Large intestine (tissue), 12 donors: ENCODE measurements at places on chromosomes 13 and 19.

- no peak for DNase-seq
Measured at GRCh38 chr19:9673912-9674662, 813 bp downstream of the ZNF562 start.

- no peak for DNase-seq
Measured at GRCh38 chr13:72514146-72514545, 213.3 kb downstream of the MZT1 start.

GRCh38 chr13:20331949-20332348 is 99.8 kb upstream of the GJB6 start:
- DNase-seq = no peak

GRCh38 chr13:94708031-94708859 is 4.1 kb downstream of the SOX21 start:
- DNase-seq = no peak

GRCh38 chr13:113427562-113428468 is 25.5 kb downstream of the ADPRHL1 start:
- no peak for DNase-seq

DNA sequence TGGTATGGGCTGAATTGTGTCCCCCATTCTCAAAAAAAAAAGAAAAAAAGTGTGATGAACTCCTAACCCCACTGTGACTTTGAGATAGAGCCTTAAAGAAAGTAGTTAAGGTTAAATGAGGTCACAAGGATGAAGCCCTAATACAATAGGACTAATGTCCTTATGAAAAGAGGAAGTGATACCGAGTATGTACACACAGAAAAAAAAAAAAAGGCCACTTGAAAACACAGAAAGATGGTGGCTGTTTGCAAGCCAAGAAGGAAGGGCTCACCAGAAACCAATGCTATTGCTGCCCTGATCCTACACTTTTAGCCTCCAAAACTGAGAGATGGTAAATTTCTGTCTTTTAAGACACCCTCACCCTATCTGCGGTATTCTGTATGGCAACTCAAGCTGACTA is 955.6 kb downstream of the PCDH17 start:
- no peak for DNase-seq

- no peak for DNase-seq
Measured at GRCh38 chr13:85236413-85236812, 562.8 kb downstream of the SLITRK6 start.

DNA sequence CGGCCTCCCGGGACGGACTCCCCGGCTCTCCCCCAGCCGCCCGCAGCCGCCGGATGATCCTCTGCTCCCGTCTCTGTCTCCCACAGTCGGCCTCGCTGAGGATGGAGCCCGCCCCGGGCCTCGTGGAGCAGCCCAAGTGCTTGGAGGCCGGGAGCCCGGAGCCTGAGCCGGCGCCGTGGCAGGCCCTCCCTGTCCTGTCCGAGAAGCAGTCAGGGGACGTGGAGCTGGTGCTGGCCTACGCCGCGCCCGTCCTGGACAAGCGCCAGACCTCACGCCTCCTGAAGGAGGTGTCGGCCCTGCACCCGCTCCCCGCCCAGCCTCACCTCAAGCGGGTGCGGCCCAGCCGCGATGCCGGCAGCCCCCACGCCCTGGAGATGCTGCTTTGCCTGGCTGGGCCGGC is 6.8 kb downstream of the ADAT3 start:
- no peak for DNase-seq

DNA sequence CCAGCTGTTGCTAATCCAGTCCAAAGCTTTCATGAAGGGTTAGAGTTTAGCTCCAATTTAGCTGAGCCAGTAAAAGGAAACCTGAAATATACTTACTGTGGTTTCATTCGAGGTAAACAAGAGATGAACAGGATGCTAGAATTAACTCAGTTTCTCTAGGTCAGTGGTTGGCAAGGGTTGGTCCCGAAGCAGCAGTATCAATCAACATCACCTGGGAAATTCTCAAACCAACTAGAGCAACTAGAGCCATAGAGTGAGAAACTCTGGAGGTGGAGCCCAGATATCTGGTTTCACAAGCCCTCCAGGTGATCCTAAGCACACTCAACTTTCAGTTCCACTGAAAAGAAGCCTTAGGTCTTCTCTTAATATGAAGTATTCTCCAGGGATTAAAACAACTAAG is 376.7 kb downstream of the OXGR1 start:
- no peak for DNase-seq

GRCh38 chr19:57324992-57325391 is 4.7 kb downstream of the ZNF543 start:
- no peak for DNase-seq

DNA sequence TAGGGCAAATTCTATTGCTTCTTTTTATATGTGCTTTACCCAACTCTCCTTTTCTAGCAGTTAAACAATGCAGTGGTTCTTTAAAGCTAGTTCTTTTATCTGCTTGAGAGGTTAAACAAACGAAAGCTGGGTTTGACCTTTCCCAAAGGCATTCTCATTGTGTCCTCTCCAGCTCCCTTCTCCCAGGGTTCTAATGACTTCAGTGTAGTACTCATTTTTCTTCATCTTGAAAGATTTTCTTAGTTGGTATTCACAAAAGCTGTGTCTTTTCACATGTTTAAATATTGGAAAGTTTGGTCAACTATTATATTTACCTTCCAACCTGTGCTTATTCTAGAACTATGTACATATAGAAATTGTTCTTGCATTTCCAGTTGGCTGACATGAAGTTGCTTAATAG is 1.5 kb downstream of the WASF3 start:
- DNase-seq = no peak

DNA sequence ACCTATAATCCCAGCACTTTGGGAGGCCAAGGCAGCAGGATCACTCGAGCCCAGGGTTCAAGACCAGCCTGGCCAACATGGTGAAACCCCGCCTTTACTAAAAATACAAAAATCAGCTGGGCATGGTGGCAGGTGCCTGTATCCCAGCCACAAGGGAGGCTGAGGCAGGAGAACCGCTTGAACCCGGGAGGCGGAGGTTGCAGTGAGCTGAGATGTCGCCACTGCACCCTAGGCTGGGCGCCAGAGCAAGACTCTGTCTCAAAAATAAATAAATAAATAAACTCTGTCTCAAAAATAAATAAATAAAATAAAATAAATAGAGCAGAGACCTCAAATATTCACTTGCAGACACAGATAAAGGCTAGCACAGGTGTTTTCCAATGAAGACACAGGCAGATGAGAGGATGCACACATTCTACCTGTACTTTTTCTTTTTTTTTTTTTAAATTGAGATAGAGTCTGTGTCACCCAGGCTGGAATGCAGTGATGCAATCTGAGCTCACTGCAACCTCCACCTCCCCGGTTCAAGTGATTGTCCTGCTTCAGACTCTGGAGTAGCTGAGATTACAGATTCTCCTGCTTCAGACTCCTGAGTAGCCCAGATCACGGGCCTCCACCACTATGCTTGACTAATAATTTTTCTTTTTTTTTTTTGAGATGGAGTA is 2.7 kb upstream of the RPS16 start:
- no peak for DNase-seq
